Lung (tissue), 17 donors: ENCODE measurements at places on chromosomes 16 and 17. TPM values are rescaled to one million over a fixed set of nuclear protein-coding genes. Genes with fewer than 3 reads are reported as not detected.

The WDR90 gene
- total RNA-seq = 74.2 TPM

The TMEM238L gene
- total RNA-seq = not detected

The RND2 gene
- 0.34 TPM for total RNA-seq

The TPSAB1 gene
- not detected for total RNA-seq

The METTL23 gene
- 34.5 TPM for total RNA-seq

The NXPH3 gene
- 3.1 TPM for total RNA-seq

The GSG1L gene
- total RNA-seq = 1.3 TPM

The TM4SF5 gene
- total RNA-seq = not detected

The EIF3CL gene
- total RNA-seq = 95.8 TPM

The SRSF2 gene
- total RNA-seq = 215 TPM

The TLCD3B gene
- total RNA-seq = 0.43 TPM

The PRR35 gene
- not detected for total RNA-seq

The SOST gene
- total RNA-seq = not detected

The CACNG4 gene
- total RNA-seq = 2.3 TPM

The CCL4 gene
- total RNA-seq = 27.0 TPM

The TP53TG3 gene
- total RNA-seq = not detected

The TVP23A gene
- total RNA-seq = 6.1 TPM

The CENPV gene
- total RNA-seq = 16.8 TPM

The OXLD1 gene
- 35.1 TPM for total RNA-seq

The MAF gene
- 49.2 TPM for total RNA-seq

The SGCA gene
- total RNA-seq = 18.2 TPM

The NUDT21 gene
- total RNA-seq = 91.0 TPM

The CES5A gene
- total RNA-seq = not detected

The AGRP gene
- total RNA-seq = not detected

The FA2H gene
- total RNA-seq = 7.1 TPM

The ZDHHC1 gene
- total RNA-seq = 31.8 TPM

The CORO6 gene
- 8.4 TPM for total RNA-seq

The ITGB3 gene
- total RNA-seq = 15.9 TPM

The TOM1L1 gene
- 36.4 TPM for total RNA-seq

The MED31 gene
- total RNA-seq = 16.6 TPM

The TSPAN10 gene
- 4.7 TPM for total RNA-seq

The KRTAP4-1 gene
- not detected for total RNA-seq

The ZNF750 gene
- 4.4 TPM for total RNA-seq

The KRTAP2-1 gene
- total RNA-seq = not detected
